ENCODE measurements at places on chromosomes 7 and 10. TPM values are rescaled to one million over a fixed set of nuclear protein-coding genes. Genes with fewer than 3 reads are reported as not detected.
A peak's percentile ranks its signal among the peaks of the same experiment; 100 is the strongest.

Gene HERC4
- 108 TPM for total RNA-seq

GRCh38 chr7:139600306-139600705 is 76.8 kb downstream of the CLEC2L start:
- DNase-seq = no peak

Gene CYP2C9
- not detected for total RNA-seq

GRCh38 chr7:55348502-55348901 is 16.6 kb upstream of the LANCL2 start:
- DNase-seq = no peak

Gene CHN2
- total RNA-seq = 7.6 TPM

Gene NKX2-3
- total RNA-seq = 0.60 TPM

GRCh38 chr7:137873524-137873923 is 26.8 kb upstream of the DGKI start:
- no peak for DNase-seq

Gene VSTM4
- total RNA-seq = 34.2 TPM

GRCh38 chr7:30276203-30276900 is 8.0 kb upstream of the ZNRF2 start:
- DNase-seq = no peak

DNA sequence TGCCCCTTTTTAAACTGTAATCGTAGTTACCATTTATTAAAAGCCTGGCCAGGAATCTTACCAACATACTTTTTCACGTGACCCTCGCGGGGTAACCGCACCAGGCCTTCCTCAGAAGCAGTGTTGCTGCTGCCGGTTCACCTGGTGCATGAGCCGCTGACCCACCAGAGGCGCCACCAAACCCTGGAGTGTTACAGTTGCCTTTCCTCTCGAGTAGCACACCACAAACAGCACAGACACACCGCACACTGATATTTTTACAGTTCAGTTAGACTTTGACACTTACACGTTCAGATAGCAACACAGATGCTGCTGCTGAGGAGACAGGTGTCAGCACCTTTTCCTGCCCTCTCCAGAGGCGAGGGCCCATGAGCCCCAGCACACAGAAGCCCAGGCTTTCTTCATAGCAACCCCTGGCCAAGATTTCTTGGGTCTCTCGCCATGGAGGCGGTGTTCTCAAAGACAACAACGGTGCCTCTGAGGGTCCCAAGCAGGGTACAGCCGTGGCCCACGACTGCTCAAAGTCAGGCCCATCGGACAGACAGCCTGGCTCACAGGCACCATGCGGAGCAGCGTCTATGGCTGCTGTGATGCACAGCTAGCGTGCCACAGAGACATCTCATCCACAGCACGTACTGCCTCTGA is 123.1 kb downstream of the DIP2C start:
- no peak for DNase-seq

- peak; percentile 54 for DNase-seq
These were observed at the start of gene BHLHA15 for GRCh38 chr7:98211221-98211675. TSS of gene BHLHA15 (plus strand) at chr7:98211439. CDS start at chr7:98212310, 871 bp downstream.

DNA sequence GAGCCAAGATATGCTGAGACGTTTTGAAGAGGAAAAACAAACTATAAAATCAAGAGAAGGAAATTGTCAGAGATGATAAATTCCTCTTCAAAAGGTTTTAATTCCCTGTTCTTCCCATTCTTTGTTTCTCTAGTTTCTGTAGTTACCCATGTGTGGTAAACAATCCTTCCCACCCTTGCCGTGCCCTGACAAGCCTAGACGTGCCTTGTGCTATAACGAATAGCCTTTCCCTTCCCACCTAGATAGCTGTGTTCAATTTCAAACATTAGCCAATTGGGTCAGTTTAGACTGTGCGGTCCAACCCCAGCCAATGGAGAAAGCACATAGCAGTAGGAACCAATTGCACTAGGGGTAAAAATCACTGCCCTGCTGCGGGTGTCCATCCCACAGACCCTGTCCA is 138.1 kb downstream of the RALA start:
- no peak for DNase-seq

GRCh38 chr7:47391726-47392125 is 190.2 kb downstream of the TNS3 start:
- DNase-seq = peak; percentile 21

DNA sequence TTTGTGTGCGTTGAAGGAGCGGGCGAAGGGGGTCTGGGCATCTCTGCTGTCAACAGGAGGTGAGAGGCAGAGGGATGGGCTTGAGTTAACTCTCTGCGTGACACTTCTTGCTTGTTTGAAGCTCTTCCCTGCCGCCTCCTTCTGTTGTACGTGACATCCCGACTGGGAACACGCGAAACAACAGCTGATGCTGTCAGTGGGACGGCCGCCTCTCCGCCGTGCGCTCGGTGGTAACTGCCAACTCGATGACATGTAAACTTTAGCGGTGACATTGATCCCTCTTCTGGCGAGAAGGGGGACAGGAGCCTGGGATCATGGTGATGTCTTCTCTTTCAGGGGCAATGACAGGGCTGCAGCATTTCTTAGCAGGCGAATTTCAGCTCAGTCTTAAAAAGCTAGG is 394.5 kb downstream of the TYW1 start:
- no peak for DNase-seq

DNA sequence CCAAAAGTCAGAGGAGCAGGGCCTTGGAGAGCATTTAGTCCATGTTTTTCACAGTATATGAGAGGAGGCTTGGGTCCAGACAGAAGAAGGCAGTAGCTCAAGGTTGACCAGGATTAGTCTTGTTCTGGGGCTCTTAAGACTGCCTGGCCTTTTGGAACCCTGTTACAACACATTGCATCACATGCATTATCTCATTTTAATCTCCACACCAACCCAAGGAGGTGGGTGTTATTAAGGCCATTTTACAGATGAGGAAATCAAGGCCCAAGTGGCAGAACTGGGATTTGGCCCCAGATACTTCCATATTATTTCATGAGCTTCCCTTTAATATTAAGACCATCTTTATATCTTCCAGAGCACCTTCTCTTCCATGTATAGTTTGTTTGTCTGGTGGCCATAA is 38.8 kb downstream of the RPS24 start:
- no peak for DNase-seq

DNA sequence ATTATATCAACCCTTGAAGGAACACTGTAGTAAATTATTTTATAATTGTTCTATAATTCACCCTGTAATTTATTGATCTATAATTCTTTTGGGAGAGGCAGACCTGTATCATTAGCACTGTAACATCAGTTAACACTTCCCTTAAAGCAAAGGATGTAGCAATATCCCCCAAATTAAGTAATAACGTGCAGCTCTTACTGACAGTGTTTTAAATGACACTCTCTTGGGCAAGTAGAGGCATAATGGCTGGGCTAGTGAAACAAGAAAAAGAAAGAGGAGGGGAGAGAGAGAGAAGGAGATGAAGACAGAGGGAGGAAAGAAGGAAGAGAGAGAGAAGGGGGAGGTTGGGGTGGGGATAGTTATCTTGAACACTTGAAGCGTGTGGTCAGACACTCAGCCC is 161.0 kb upstream of the RNF32 start:
- DNase-seq = no peak

GRCh38 chr7:92608380-92609322 is 18.5 kb upstream of the FAM133B start:
- no peak for DNase-seq

DNA sequence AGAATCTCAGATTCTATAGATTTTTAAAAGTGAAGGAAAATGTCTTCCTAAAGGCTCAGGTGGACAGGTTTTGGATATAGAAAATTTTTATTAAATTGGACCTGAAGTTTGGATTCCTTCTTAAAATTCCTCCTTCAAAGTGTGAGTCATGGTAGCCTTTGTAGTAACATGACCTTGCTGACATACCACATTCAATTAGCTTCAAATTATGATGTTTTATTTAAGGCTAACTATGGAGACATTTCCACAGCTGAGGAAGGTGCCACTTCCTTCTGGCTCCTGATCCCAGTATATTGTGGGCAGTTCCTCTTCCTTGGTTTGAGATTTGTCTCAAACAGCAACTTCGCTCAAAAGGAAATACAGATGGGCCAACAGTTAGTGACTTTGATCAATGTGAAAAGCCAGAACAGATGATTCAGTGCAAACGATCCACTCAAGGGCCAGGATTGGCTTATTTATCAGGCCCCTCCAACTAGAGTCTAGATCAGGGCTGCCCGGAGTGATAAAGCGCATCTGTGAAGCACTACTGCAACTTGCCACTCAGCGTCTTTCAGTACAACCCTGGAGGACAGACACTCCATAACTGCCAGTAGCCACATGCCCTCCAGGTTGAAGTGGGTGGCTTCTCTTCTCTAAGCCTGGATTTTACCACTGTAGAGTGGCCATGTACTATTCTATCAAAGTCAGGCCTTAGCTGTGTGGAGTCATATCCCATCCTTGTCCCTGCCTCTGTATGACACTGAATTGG is 573.5 kb downstream of the KIF20B start:
- no peak for DNase-seq

DNA sequence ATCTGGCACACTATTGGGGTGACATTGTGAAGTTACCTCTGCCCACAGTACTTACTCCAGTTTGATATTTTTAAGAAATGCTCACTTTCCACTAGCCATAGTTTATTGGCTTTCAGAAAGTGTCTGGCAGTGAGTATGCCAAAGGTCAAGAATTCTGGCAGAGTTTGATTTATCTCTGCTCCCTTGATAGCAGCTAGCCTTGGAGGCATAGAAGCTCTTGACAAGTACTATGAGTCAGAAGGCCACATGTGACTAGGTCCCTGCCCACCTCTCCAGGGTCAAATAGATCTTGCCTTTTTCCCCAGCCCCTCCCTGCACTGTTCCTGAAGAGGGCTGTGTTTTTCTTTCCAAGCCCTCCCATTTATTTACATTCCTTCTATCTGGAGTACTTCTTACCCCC is 202.2 kb downstream of the AUTS2 start:
- no peak for DNase-seq

Gene SLK
- 50.2 TPM for total RNA-seq

GRCh38 chr7:17185690-17186070 is 112.8 kb upstream of the AHR start:
- DNase-seq = no peak

- DNase-seq = no peak
These were observed 6.6 kb downstream of the ANK3 start for GRCh38 chr10:60382946-60383681.

Data from aorta (tissue), 5 donors.